ENCODE measurements at places on chromosomes 1 and 21. TPM values are rescaled to one million over a fixed set of nuclear protein-coding genes. Genes with fewer than 3 reads are reported as not detected.

S100A2 gene
- total RNA-seq: 2.6 TPM

PPFIA4 gene
- 35.9 TPM for total RNA-seq

LRRIQ3 gene
- 1.1 TPM for total RNA-seq

FAM167B gene
- 0.83 TPM for total RNA-seq
